Stimulated activated CD8-positive, alpha-beta memory T cell treated with anti-CD3 and anti-CD28 coated beads, Interleukin-4, amount 100 ng/mL, for 24 hours (primary cell): ENCODE measurements at places on chromosomes 2 and 18.

- DNase-seq: peak; percentile 59
Measured at GRCh38 chr18:44838971-44839666, 158.4 kb downstream of the SETBP1 start.

- DNase-seq: no peak
Measured at GRCh38 chr2:237352279-237352845, 61.6 kb downstream of the COL6A3 start.

DNA sequence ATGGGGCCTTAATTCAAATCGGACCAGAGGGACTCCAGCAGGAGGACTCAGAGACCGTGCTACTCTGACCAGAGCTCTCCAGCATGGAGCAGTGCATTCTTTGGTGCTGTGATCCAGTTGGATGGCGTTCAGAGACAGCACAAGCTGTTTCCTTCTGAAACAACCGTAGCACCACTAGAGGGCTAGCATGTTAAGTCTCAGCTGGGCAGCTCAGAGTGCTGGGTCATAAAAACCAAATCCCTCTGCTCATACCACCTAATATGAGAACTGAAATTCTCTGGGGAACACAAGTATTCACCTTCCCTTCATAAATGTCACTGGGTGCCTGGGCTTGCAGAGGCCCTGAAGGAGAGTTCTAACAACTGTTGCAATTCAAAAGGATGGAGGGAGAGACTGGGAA lies 97.7 kb upstream of the TFCP2L1 start:
- no peak for DNase-seq

GRCh38 chr2:59312029-59312428 lies 1070.9 kb upstream of the FANCL start:
- DNase-seq: no peak

DNA sequence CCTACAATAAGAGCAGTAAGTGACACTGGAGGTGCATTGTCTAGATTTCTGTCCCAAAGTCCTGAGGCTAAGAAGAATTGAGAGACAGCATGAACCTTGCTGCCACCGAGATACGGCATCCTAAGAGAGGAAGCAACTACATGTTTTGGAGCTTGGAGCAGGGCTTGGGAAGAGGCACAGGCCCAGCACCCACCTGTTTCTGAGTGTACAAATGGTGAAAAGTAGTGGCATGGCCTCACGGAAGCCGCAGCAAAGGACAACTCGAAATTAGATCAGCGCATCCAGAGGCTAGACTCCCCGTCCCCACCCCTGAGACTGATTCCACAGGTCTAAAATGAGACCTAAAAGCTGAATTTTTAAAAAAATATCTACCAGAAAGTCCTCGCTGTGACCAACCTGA lies 127.5 kb downstream of the PTGR3 start:
- no peak for DNase-seq

GRCh38 chr2:108243566-108243965 lies 3.8 kb downstream of the SULT1C3 start:
- DNase-seq: no peak

- DNase-seq: no peak
Measured at GRCh38 chr2:98821629-98822135, 90.8 kb upstream of the MGAT4A start.

DNA sequence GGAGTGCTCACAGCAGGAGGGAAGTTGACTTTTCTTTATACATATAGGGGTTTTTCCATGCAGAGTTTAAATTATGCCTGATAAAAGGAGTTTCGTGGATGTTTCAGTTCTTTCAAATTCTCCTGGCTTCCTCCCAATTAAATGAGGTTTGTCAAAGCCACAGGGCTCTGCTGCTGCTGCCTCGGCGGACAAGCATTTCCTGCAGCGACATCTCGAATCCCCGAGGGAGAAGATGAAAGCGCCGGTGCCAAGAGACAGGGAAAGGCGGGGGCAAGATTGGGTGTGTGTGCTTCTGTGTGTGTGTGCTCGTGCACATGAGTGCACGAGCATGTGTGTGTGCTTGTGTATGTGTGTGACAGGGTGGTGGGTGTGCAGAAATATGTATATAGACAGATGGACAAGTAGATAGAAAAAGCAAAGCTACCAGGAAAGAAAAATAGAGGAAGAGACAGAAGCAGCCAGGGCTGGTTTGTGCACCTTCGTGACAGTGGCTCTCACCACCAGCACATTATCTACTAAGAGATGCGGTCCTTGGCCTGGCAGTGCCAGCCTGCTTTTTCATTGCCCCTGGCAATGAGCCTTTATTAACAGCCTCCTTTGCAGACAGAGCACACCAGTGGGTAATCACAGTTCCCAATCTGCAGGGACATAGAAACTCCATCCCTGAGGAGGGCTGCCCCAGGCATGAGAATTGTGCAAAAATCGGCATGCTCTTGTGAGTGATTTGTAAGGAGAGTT lies 76.2 kb downstream of the CDK15 start:
- no peak for DNase-seq

DNA sequence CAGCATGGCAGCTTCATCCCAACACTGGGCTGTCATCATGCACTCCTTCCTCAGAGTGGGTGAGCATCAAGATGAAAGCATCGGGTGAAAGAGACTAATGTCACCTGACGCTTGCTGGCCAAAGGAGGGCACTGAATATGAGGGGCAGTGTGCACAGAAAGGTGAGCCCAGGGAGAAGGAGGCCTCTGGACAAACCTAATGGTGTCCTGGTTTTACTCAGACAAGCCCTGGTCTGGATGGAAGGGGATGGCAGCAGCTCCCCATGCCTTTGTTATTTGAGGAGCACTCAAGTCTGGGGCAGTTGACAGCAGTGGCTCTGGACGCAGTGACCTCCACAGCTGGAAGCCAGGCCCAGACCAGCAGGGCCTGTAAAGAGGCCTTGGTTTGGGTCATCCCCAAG lies 209.7 kb downstream of the SMAD2 start:
- no peak for DNase-seq

DNA sequence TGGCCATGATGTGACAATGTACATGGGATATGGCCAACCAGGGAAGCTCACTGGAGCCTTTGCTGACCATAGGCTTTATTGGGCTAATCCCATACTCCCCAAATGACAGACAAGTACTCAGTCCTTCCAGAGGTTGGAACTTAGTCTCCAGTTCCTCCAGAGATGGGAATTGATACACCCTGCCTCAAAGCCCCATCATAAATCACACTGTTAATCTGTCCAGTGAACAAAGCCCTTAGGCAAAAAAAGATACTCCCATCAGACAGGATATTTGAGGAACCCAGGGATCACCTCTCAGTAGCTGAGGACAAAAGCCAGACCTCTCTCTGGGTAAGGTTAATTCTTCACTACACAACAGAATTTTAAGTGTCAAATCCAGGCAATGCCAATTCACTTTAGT lies 247.5 kb upstream of the CDH20 start:
- no peak for DNase-seq

GRCh38 chr2:218319813-218320365 lies 27.6 kb upstream of the TMBIM1 start:
- DNase-seq: no peak

GRCh38 chr2:173043476-173043875 lies 32.2 kb upstream of the MAP3K20 start:
- DNase-seq: no peak

- no peak for DNase-seq
Measured at GRCh38 chr2:38433607-38433975, 56.5 kb upstream of the ATL2 start.

DNA sequence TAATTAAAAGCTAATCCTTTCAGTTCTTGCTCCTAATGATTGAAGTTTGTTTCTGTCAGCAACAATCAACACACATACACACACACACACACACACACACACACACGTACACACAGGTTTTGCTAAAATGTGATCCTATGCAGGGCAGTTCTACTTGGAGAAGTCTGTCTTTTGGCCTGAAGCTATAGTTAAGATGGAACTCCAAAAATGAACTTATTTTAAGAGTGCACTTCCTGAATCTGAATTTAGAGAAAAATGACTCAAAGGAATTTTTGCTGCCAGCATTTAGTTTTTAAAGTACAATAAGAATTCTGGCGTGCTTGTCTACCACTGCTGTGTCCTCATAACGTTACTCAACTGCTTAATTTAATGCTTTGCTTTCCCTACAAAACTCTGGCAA lies 6.6 kb downstream of the GALNT5 start:
- no peak for DNase-seq

DNA sequence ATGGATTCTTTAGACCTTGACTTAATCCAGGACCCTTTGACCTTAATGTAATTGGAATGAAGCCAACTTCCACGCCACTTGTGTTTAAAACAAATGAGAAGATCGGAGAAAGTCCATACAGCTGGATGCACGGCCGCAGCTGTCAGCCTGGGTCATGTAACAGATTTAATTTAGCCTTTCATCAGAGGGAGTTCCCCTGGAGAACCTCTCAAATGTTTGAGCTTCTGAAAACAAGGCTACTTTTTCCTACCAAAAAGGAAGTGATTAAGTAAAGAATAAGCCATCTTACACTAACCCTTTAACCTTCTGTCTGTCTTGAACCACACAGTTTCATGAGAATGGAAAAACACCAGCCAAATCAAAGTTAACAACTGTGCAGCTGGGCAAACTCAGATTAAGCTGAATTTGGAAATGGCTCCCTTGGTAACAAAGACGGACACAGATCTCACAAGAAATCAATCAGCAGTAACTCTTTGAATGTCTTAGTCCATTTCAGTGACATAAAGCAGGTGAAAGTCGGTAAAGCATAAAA lies 103.6 kb downstream of the DOCK10 start:
- DNase-seq: no peak

GRCh38 chr18:40974448-40974847 lies 980.6 kb upstream of the PIK3C3 start:
- DNase-seq: no peak

DNA sequence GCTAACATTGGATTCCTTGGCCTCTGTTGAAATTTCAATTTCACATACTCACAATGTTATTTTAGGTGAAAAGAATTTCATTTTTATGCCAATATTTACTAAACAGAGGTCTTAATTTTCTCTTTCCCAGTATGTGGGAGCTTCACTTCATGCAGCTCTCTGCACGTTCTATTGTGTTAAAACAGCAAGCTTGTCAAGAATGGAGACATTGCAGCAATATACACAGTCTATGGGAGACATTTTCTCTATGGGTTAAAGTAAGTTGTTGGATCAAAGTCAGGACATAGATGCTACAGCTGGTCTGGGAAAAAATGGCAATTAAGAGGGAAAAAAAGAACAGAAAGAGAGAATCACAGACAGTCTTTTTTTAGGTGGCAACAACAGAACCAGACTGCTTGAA lies 70.4 kb upstream of the ARHGAP15 start:
- no peak for DNase-seq

GRCh38 chr18:45677276-45677807 lies 46.6 kb upstream of the SLC14A1 start:
- DNase-seq: no peak

DNA sequence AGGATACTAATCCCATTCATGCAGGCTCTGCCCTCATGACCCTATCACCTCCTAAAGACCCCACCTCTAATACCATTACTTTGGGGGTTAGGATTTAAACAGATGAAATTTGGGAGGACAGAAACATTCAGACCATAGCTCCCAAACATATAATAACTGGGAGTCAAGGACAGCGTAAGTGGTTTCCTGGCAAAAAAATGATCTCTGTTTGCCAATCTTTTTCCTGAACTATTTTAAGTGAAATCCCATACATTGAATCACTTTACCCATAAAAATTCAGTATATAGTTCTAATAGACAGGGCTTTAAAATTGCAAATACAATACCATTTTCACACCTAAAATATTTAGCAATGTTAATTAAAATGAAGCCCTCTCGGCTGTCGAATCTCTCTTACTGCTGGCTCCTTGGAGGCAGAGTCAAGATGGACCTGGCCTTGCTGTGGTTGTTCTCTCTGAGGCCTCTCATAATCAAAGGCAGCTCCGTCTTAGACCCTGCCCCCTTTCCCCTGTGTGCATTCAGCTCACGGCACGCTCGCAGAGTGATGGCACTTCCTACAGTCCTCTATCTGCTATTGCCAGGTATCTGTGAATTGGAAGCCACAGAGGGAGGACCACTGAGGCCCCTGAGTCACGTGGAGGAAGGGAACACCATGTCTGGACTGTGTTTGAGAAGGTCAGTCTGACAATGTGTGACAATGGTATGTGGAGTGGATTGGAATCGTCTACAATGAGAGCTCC lies 132.3 kb downstream of the UXS1 start:
- no peak for DNase-seq

- no peak for DNase-seq
Measured at GRCh38 chr18:52615943-52616342, 275.9 kb downstream of the DCC start.

DNA sequence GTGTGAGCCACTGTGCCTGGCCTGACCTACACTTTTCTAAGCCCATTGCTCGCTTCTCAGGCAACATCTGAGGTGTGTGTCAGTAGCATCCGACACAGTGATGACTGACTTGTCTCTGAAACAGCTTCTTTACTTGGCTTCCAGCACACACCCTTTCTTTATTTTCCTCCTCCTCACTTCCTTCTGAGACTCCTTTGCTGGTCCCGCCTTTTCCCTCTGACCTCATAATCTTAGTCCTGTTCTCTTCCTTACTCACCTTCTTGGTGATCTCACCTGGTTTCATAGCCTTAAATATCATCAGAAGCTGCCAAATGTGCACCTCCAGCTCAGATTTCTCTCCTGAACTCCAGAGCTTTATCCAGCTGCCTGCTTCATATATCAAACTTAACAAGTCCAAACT lies 66.6 kb upstream of the PELI1 start:
- DNase-seq: no peak

DNA sequence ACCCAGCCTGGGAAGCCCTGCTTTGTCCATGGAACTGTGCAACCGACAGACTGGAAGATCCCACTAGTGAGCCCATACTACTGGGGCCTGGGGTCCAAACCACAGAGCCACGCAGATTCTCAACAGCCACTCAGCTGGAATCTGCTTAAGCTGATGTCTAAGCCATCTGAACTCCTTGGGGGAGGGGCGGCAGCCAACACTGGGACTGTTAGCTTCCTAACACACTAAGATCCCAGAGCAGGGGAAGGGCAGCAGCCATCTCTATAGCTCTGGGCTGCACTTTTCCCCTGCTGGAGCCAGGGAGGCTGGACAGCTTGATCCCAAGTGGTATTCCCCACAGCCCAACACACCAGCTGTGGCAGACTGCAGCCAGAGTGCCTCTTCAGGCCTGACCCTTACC lies 118.3 kb downstream of the RPRM start:
- no peak for DNase-seq

DNA sequence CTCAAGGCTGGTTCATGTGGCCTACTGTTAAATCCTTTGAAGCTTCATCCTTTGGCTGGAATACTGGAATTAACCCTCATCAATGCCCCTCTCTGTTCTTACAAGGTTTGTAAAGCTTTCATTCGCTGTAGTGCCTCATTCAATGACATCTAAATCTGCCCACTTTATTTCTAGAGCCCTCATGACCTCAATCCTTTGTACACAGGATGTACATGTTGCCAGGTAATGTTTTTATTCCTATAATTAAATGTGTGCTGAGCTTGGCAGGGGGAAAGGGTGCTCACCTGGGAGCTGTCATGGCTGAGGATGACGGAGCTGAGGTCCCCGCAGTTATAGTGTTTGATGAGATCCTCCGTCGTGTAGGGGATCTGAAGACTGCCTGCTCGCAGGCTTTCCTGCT lies 39.3 kb downstream of the TRABD2A start:
- DNase-seq: no peak

DNA sequence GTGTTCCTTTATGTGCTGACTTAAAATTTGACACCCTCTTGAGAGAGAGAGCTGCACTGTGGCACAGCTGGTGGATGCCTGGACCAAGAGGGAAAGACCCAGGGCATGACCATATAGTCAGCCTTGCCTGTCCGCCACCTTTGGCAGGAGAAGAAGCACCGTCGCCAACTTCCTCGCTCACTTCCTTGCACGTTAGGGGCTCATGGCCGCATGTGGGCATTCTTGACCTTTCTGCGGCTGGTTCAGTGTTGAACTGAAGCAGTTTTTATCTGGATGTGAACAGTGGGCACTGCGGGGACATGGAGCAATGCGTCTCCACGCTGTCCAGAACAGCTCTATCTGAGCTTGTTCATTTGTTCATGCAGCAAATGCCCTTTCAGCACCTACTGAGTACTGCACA lies 66.9 kb downstream of the TRAPPC12 start:
- no peak for DNase-seq
